ENCODE measurements at places on chromosomes 7 and 10.

GRCh38 chr7:29574659-29575058 is 11.0 kb downstream of the PRR15 start:
- no peak for DNase-seq

DNA sequence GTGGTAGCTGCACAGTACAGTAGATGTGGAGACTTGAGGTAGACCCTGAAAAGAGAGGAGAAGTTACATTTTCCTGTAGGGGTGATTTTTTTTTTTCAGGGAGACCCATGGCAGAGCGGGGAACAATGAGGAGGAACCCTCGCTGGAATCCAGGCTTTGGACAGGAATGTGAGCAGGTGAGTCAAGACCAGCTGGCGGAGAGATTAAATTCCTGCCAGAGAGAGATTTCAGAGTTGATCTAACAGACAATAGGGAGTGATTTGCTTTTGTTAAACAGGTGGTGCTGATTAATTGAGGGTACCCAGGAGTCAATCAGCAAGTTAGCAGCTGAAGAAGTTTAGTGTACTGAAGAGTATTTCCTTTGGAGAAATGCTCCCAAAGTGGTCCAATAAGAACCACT is 41.6 kb upstream of the MINDY3 start:
- no peak for DNase-seq

GRCh38 chr10:49318028-49318427 is 19.1 kb downstream of the C10orf71 start:
- peak; percentile 8 for DNase-seq

DNA sequence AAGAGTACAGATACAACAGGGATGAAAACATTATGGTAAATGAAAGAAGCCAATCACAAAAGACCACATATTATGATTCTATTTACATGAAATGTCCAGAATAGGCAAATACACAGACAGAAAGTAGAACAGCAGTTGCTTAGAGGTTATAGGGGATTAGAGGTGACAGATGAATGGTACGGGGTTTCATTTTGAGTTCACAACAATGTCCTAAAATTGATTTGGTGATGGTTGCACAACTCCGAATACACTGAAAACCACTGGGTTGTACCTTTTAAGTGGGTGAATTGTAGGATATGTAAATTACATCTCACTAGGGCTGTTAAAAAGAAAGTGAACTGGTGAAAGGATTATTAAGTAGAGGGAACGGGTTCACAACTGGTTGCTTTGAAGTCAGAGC is 76.3 kb upstream of the MRLN start:
- DNase-seq, result no peak

- no peak for DNase-seq
These were observed 297.4 kb upstream of the NEBL start for GRCh38 chr10:21194510-21194993.

- DNase-seq, result no peak
These were observed 4.4 kb downstream of the VIM start for GRCh38 chr10:17232276-17232960.

- no peak for DNase-seq
These were observed 36.9 kb downstream of the GDI2 start for GRCh38 chr10:5776136-5776880.

GRCh38 chr10:87750817-87751216 is 67.2 kb downstream of the ATAD1 start:
- no peak for DNase-seq

GRCh38 chr7:3232228-3232627 is 68.8 kb upstream of the SDK1 start:
- no peak for DNase-seq

- no peak for DNase-seq
These were observed 7.1 kb downstream of the AHR start for GRCh38 chr7:17305387-17306171.

DNA sequence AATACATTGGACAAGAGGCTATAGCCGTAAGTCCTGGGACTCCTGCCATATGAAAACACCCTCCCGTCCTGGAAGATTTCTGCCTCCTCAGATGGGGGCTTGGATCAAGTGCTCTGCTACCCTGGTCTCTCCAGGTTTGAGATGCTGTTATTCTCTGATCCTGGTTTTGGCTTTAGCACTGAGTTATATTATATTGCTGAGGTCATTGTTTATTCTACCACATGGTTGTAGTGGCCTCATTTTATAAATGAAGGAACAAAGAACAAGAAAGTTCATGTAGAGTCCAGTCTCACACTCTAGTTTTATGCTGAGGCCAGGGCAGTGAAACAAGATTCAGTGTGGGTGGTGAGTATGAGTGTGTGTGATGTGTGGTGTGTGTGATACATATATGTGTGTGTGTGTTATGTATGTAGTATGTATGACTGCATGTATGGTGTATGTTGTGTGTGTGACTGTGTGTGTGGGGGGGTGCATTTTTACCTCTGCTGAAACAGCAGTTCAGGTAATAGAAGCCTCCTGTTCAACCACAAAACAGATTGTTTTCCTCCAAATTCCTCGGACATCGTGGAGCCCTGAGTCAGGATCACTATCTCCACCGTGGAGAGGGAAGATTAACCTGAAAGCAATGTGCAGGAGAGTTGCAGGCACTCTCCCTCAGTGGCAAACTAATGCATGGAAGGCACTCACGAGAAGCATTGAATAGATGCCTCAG is 80.7 kb downstream of the C7orf25 start:
- peak; percentile 30 for DNase-seq

GRCh38 chr10:3477683-3478082 is 305.1 kb upstream of the PITRM1 start:
- DNase-seq, result no peak

GRCh38 chr10:81034383-81034782 is 496.7 kb downstream of the SH2D4B start:
- no peak for DNase-seq

DNA sequence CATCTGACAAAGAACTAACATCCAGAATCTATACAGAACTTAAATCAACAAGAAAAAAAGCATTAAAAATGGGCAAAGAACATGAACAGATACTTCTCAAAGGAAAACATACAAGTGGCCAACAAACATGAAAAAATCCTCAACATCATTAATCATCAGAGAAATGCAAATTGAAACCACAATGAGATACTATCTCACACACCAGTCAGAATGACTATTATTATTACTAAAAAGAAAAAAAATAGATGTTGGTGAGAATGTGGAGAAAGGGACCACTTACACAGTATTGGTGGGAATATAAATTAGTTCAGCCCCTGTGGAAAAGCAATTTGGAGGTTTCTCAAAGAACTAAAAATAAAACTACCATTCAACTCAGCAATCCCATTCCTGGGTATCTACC is 89.1 kb upstream of the ADO start:
- DNase-seq, result no peak

- DNase-seq, result no peak
These were observed 234.7 kb upstream of the GLI3 start for GRCh38 chr7:42471573-42472174.

- DNase-seq, result no peak
These were observed 56.4 kb upstream of the MTPN start for GRCh38 chr7:136033413-136034031.

DNA sequence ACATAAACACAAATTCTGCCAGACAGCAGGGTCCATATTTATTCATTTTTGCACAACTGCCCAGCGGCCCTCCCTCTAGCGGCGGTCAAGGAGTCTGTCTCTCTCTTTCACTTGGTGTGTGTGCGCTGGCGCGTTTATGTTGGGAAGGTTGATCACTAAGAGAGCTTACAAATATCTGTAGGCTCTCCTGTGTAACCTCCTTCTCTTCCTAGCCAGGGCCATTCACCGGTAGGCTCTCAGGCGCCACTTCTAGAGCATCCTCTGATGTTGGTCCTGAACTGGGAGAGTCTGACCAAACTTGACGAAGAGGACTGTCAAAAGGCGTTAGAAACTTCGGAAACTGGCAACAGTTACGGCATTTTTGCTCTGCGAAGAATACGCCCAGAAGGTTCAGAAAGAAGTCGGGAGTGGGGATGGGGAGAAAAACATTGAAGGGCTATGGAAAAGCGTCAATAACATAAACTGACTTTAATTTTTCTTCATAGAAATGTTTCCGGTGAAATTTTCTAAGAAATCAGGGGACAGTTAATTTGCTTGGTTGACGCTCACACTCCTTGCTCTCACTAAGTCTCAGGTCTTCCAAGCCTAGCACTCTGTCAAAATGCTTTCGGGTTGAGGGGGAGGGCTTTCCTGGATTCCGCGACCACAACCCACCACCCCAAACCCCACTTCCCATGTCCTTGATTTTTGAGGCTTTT is 731.1 kb downstream of the ZWINT start:
- peak; percentile 5 for DNase-seq

DNA sequence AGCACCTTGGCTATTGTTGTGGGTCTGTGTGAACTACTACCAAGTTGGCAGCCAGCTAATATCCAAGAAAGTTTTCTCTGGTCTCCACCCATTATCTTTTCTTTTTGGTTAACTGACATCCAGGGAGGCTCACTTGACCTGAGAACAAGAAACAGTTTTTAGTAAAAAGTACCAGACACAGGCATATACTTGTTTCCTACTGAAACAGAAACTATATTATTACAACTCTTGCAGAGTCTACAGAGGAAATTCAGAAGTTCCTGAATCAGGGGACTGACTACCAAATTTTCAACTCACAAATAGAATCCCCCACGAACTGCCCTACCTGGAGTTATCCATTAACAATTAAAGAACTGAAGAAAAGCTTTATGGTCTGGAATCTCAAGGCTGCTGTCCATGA is 168.9 kb downstream of the KCND2 start:
- DNase-seq, result no peak

GRCh38 chr7:128889121-128889520 is 21.4 kb downstream of the KCP start:
- no peak for DNase-seq

DNA sequence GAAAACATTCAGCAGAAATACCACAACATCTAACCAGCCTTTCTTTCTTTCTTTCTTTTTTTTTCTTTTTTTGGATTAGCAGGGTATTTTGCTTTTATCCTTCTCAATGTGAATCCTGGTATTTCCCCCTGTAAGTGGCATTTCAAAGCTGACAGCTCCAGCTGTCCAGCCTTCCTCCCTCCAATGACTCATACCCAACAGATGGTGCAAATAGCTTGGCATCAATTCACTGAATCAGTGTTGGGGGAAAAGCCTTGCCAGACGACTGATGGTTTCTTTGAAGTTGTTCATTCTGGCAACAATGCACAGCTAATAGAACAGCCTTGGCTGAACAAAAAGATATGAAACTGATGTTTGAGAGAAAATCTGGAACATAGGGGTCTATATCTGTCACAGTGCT is 316.8 kb upstream of the STEAP1 start:
- peak; percentile 64 for DNase-seq

GRCh38 chr7:103765901-103766300 is 223.6 kb downstream of the RELN start:
- DNase-seq, result no peak

DNA sequence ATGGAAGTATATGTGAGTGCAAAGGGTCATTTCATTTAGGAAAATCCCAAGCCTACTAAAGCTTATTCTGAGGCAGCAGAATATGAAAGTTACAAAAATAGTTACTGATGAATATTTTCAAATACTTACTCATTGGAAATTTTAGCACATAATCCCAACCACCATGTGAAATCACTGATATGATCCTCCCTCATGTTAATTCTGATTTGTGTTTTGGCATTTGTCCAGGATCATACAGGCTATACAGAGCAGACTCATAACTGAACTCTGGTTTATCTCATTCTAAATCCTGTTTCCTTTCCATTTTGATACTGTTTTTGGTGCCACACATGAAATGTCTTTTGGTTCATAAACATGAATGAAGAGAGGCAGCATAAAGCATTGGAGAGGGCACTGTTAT is 3.4 kb upstream of the FAM24B start:
- no peak for DNase-seq

DNA sequence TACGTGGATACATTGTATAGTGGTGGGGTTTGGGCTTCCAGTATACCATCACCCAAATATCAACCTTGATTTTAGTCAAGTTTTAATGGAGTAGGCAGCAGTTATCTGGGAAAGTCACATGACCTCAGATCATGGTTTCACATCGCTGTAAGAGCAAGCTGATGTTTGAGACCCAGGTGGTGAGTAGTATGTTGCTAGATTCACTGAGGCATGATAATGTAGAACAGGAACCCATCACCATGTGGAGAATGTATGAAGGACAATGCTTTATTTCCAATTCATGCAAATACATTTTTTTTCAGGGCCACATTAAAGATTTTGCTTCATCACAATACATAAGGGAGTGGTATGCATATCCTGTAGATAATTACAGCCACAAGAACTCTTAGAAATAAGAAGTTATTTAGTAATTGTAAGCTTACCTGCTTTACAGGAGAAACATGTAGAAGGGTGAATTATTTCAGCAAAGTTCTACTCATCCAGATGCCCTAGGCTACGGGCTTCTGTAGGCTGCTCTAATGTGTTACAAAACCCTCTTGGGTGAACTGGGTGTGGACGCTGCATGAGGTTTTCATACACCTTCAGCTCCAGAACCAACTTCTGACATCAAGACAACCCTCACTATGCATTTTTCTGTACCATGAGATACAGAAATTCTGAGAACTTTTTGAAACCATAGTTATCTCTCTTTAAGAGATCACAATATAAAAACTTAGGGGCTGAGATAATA is 27.6 kb upstream of the LAMB4 start:
- DNase-seq, result no peak

Measured in foreskin melanocyte (primary cell).